ENCODE measurements at places on chromosomes 6 and 20. TPM values are rescaled to one million over a fixed set of nuclear protein-coding genes. Genes with fewer than 3 reads are reported as not detected.

Gene RNF5
- total RNA-seq, result 44.0 TPM

- no peak for DNase-seq
These were observed 19.2 kb downstream of the C6orf62 start for GRCh38 chr6:24699521-24700359.

DNA sequence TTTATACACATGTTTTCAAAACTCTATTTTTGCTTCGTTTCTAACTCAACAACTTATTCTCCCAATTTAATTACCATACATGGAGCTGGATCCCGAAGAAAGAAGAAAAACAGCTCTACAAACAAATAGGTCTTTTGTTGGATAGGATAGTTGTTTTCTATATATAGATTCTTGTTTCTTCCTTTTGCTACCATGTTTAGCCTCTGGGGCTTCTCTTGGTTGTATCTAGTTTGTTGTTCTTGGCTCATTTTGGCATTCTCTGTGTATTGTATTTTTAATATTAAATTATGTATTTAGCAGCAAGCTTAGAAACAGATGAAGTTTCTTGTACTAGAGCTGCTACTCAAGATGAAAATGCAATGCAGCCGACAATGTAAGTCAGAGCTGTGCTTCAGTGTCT is 60.9 kb downstream of the PLCB4 start:
- DNase-seq, result no peak

DNA sequence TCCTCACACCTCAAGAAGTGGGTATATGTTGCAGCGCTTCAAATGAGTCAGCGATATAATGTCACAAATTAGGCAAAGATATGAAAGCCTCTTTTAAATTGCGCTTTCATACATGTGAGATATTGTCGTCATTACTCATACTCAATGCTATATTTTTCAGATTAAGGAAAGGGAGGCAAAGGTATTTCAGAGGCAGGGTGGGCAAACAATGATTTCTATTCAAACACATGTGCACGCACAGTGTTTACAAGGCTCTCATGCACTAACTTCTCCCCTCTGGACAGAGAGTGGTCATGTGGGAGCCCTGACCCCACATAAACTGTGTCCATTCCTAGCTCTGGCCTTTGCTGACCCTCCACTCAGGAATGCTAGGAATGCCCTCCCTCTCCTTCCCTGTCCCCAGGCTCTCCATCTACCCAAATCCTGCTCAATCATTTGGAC is 112.1 kb upstream of the TMEM170B start:
- DNase-seq, result no peak

GRCh38 chr6:142934599-142934998 is 10.4 kb downstream of the HIVEP2 start:
- DNase-seq, result no peak

Gene RAMACL
- total RNA-seq, result 0.23 TPM

- DNase-seq, result no peak
These were observed 23.9 kb downstream of the ARMC2 start for GRCh38 chr6:108872141-108872557.

DNA sequence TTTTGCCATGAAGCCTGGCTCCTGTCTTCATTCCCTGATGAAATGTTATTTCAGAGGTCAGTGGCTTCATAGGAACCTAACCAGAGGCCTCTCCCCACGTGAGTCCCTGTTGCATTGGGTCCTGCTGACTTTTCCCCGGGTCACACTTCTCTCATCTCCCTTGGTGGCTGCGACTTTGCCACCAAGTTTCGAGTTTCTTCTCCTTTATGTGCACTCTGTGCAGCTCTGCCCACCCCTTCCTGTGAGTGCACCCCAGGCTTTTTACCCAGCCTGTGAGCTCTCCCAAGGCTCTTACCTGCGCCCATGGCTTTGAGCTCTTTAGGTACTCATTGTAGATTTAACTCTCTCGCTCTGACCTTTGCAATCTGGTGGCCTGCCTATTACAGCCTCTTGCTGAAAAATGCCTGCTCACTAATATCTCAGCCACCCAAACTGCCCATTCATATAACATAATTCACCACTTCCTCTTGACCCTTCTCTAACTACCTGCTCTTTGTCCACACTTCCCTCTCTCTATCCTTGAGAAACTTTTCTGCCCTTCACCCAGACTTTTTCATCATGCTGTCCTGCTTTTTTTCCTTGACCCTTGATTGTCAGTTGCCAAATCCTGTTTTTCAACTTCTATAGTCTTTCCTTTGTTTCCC is 105.9 kb downstream of the SASH1 start:
- DNase-seq, result no peak

- DNase-seq, result no peak
These were observed 96.0 kb downstream of the LCA5 start for GRCh38 chr6:79441192-79441591.

DNA sequence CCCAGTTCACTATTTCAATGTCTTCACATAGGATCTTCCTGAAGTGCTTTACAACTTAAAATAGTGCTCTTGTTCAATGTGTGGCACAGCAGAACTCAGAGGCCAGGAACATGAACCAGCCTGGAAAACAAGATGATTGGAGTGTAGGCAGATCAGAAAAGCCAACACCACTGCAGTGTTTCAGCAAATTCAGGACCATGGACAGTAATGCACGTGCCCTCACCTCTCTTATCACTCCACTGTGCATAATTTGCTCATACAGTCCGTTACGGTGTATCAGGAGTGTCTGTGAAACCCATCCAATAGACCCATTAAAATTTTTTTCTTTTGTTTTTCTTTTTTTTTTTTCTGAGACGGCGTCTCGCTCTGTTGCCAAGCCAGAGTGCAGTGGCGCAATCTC is 27.6 kb upstream of the HACE1 start:
- DNase-seq, result no peak

DNA sequence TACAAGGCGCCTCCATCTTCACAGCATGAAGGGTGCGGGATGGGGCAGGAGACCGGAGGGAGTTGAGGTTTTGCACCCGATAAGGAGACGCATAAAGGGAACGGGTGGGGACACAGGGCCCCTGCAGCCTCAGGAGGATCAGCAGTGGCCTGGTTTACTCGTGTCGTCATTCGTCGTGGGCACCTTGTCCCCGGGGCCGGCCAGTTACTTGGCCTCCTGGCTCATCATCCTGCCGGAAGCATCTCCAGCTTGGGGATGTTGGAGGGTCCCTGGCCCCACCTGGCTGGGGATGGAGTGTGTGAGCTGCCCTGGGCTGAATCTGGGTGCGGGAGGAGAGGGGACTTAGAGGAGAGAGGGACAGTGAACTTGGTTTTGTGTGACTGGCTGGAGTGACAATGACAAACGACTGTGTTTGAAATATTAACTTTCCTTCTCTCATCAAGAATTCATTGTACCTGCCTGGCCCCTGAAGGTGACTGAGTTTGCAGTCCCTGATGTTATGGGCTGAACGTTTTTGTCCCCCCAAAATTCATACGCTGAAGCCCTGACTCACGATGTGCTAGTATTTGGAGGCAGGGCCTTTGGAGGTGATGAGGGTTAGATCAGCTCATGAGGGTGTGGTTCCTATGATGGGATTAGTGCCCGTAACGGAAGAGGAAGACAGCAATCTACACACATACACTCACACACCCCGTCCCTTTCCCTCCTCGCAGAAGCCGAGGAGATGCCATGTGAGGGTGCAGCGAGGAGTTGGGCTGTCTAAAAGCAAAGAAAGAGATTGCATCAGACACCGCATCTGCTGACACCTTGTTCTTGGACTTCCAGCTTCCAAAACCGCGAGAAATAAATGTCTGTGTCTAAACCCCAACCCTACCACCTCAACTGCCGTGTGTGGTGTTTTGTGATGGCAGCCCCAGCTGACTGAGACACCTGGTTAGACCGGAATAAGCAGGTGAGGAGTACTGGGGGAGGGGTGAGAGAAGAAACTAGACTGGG is 65.0 kb upstream of the MAP3K4 start:
- no peak for DNase-seq
